ENCODE measurements at places on chromosomes 13 and 19.
A peak's percentile ranks its signal among the peaks of the same experiment; 100 is the strongest.

- no peak for DNase-seq
Observed at GRCh38 chr19:15479391-15480345, at the start of gene PGLYRP2. PGLYRP2 (minus strand) TSS chr19:15479501; CDS start chr19:15479371, 130 bp downstream.

- no peak for DNase-seq
Observed at GRCh38 chr13:113454936-113455335, 1.6 kb upstream of the ADPRHL1 start.

- DNase-seq: no peak
Observed at GRCh38 chr19:58518256-58519086, 1.1 kb downstream of the ZBTB45 start.

GRCh38 chr19:8460516-8461298, 15.9 kb downstream of the HNRNPM start:
- no peak for DNase-seq

- DNase-seq: no peak
Observed at GRCh38 chr19:6736917-6737283, 480 bp downstream of the GPR108 start.

GRCh38 chr13:112647256-112647655, 42.6 kb upstream of the ATP11A start:
- DNase-seq: no peak

DNA sequence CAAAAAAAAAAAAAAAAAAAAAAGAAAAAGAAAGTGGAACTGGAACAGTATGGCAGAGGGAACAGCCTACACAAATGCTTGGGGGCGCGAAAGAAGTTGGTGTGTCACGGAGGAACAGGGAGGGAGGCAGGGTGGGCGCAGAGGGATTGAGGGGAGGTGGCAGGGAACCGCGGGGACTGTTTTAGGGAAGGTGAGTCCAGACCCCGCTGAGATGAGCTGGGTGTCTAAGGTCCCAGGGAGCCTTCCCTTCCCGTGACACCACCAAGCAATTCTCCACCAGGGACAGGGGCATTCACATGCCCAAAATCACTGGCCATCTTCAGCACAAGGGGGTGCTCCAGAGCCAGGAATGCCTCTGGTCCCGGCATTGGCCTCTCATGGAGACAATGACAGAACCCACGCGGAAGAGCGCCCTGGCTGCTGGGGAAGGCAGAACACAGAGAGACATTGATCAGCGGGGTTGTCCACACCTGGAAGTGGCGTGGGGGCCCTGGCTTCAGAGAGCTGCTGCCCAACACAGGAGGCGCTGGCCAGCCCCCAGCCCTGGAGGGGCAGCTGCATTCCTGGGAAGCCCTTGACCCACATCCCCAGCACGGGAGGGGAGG, 6.9 kb downstream of the PEAK3 start:
- DNase-seq: no peak

DNA sequence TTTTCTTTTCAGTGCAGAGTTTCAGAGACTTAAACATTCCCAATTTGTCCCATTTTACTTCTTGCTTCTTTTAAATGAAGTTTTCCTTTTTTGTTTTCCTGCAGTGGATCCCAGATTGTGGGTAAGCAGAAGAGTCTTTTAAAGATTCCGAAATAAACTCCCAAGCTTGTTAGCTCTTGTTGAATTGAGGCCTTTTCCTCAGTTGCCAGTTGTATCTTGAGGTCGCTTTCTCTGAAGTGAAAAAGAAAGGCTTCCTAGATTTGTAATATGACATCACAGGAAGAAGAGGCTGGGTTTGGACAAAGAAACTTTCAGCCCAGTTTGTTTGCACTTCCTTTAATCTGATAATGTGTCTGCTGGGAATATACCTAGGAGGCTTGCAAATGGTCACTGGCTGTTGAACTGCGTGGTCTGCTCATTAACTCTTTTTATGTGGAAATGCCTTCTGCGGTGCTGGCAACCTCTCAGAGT, at the start of gene LPAR6:
Gene LPAR6 (minus strand): TSS at position 233 of the 471 bp plus-strand sequence. CDS start 690 bp downstream, outside the sequence.
- DNase-seq: no peak

- DNase-seq: no peak
Observed at GRCh38 chr13:83798731-83799130, 83.5 kb downstream of the SLITRK1 start.

GRCh38 chr13:79780240-79780639, 299.3 kb downstream of the NDFIP2 start:
- DNase-seq: no peak

DNA sequence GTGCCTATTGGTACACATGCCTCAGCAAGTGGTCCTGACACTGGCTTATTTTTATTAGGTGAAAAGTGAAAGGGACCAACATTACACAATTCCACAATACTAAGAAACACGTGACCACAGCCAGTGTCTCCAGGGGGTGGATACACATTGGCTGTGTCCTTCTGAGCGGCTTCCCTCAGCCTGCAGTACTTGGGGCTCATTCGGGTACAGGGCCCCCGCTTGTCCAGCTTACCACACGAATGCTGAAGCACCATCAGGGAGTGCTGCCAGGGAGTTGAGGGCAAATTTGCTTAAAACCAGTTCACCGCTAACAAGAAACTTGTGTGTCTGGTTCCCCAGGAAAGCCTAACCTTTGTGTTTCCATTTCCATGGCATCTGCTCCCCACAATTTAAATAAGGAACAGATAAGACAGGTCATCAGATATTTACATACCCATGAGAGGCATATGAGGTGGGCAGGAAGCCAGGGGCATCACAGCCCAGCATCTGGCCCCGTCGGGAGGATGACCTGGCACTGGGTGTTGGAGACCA, 23.3 kb downstream of the PBX4 start:
- DNase-seq: no peak

DNA sequence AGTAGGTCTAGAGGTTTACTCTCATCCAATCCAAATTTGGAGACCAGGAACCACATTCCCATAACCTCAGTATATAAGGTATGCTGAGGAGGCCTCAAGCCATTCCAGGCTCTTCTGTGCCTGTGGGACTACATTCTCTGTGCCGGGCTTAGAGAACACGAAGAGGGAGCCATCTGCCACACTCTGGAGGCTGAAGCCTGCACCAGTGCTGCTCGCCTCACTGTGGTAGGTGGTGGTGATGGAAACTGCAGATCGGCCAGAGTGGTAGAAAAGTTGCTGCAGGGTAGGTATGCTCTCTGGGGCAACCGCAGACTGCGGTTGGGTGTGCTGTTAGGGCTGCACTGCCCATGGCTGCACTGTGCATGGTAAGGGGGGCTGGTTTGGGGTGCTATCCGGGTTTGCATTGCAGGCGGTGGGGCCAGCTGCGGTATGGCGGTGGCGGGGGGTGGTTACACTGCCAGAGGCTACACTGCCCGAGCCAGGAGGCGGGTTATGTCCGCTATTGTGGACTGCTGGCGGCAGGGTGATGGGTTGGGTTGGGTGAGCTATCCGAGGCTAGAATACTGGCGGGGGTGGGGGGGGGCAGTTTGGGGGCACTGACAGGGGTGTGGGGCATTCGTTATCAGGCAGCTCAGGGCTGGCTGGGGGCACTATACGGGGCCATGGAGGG, 145.0 kb downstream of the TNFRSF19 start:
- no peak for DNase-seq

- no peak for DNase-seq
Observed at GRCh38 chr13:29125934-29126424, 305.8 kb downstream of the MTUS2 start.

GRCh38 chr13:113937527-113938180, 36.2 kb downstream of the C13orf46 start:
- no peak for DNase-seq

- DNase-seq: no peak
Observed at GRCh38 chr19:44757057-44757734, 8.7 kb downstream of the BCL3 start.

- no peak for DNase-seq
Observed at GRCh38 chr13:71967990-71968389, 101.0 kb upstream of the DACH1 start.

- DNase-seq: no peak
Observed at GRCh38 chr13:75294110-75294509, 187.9 kb downstream of the TBC1D4 start.

- no peak for DNase-seq
Observed at GRCh38 chr13:69910800-69911199, 196.8 kb upstream of the ATXN8OS start.

DNA sequence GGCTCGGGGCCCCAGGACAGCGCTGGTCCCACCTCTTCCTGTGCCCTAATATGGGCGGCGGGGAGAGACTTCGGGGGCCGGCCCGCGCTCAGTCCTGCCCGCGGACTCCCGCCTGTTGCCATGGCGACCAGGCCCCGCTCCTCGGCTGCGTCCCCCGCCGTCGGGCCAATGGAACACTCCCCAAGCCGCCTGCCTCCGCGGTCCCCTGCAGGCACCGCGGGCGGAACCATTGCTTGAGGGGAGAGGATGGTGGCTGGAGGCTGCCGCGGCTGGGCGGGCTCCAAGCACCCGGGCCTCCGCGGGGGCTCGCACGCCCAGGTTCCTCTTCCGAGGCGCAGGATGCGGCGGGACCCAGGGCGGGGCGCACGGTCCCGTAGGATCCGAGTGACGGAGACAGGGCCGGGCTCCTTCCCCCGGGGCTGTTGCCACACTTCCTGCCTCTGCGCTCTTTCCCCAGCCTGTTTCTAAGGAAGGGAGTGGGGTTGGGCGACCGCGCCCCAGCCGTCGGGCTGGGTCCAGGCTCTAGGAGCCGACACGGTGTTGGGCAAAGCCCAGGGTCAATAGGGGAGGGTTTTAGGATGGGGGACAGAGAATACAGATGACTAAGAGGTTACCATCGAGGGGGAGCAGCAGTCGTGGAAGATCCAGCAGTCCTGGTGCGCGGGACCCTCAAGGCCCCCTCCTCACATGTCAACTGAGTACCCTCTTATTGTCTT, 1.2 kb upstream of the JUNB start:
- peak; percentile 92 for DNase-seq

DNA sequence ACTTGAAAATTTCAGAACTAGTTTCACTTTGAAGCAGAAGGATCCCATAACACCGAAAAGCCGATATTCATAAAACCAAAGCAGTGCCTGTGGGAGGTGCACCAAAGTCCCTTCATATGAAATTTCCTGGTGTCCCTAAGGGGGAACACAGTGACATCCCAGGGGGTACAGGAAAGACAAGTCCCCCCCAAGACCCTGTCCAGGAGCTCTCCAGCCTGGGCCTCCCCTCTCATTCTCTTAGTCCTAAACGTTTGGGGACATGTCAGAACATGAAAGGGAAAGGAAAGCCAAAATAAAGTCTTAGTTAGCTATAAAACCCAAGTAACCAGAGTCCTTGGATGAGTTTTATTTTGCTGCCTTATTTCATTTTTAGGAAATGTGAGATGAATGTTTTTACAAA, 56.6 kb downstream of the MRPL57 start:
- DNase-seq: no peak

DNA sequence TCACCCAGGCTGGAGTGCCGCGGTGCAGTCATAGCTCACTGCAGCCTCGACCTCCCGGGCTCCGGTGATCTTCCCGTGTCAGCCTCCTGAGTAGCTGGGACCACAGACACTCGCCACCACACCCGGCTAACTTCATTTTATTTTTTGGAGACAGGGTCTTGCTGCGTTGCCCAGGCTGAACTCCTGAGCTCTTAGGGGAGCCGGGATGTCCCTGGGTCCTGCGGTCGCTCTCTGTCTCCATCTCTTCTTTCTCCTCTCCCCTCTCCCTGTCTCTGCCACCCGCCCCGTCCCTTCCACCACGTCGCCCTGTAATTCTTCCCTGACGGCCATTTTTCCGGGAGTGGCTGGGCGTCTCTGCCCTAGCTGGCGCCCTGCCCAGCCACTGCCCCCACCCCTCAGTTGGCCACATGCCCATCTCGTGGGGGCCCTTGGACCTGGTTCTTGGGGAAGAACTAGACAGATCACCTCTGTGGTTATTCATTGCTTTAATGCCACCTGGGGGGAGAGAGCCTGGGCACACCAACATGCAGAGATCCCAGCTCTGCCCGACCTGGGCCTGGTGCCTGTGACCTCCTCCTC, 18.9 kb downstream of the ARID3A start:
- no peak for DNase-seq

DNA sequence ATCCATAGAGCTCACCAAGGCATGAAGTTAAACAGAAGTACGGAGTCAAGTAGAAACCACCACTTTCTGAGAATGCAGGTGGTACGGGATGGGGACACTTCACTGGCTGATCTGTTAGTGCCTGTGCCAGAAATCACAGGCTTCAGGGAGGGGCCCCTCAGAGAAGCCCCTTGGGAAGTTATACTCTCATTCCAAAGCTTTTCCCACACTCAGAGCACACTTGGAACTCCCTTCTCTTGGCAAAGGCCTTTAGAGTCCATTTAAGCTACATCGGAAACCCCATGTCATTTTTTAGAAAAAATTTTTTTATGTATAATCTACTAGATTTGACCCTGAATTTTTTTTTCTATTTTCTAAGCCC, 80.7 kb upstream of the WASF3 start:
- DNase-seq: no peak

DNA sequence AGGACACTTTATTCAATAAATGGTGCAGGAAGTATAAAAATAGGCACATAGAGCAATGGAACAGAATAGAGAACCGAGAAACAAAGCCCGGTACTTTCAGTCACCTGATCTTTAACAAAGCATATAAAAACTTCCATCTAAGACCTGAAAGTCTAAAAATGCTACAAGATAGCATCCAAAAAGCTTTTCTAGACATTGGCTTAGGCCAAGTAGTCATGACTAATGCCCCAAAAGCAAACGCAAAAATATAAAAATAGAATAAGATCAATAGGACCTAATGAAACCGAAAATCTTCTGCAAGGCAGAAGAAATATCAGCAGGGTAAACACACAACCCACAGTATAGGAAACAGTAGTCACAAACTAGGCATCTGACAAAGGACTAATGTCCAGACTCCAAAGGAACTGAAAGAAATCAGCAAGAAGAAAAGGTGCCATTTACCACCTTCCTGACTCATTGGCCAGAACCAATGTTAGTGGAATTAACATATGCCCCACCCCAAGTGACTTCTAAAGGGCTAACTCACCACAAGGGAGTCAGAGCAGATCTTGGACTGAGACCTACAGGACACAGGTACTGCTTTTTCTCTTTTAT, 40.8 kb upstream of the CEACAM21 start:
- no peak for DNase-seq

GRCh38 chr19:7879836-7880235, 5.6 kb upstream of the PRR36 start:
- DNase-seq: no peak

GRCh38 chr13:30908416-30908980, 2.4 kb downstream of the MEDAG start:
- no peak for DNase-seq

- DNase-seq: no peak
Observed at GRCh38 chr13:51825165-51825592, 19.8 kb downstream of the TMEM272 start.

- DNase-seq: no peak
Observed at GRCh38 chr19:49755956-49756355, 7.2 kb downstream of the TSKS start.

- no peak for DNase-seq
Observed at GRCh38 chr13:44474122-44474910, 100.7 kb downstream of the SERP2 start.

DNA sequence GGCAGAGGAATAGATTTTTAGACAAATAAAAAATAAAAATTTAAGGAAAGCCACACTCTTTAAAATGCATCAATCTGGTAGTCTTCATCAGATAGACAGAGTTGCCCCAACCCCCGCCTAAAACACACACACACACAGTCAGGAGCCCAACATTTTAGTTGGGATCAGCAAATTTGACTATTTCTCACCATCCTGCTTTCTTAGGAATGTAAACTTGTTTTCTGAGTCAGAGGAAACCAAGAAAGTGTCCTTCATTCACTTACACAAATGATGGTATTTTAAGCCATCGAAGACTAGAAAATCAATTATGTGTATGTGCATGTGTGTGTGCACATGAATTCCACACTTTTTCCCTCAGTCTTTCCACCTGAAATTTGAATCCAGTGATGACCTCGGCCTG, 1657.5 kb downstream of the SLITRK1 start:
- DNase-seq: no peak
